ENCODE measurements at places on chromosomes 16 and 17.

DNA sequence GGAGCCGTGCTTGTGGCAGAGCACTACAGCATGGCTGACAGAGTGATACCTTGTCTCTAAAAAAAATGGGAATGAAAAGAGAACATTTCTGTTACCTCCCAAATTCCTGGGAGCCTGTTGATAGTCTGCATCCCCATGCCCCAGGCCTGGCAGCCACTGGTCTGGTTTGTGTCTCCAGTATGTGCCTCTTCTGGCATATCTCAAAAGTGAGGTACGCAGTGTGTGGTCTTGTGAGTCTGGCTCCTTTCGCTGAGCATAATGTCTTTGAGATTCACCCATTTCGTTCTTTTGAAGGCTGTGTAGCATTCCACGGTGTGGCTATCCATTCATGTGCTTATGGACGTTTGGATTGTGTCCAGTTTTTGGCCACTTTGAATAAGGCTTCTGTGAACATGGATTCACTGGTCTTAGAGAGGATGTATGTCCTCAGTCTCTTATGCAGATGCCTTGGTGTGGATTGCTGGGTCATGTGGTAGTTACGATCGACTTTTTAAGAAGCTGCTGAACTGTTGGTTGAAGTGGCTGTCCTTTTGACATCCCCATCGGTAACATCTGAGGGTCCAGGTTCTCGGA is 39.1 kb downstream of the PRMT7 start:
- no peak for DNase-seq

DNA sequence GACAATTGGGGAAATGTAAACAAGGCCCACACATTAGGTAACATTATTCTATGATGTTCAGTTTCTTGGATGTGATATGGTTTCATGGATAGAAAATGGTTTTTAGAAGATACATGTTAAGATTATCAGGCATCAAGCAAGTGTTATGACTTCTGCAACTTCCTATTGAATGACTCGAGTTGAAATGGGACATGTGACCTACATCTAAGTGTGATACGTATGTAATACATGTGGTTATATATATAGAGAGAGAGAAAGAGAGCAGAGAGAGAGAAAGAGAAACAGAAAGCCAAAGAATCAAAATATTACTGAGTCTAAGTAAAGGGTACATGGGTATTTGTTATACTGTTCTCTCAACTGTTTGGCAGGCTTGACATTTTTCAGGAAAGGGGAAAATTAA is 1.7 kb downstream of the TMEM170A start:
- no peak for DNase-seq

DNA sequence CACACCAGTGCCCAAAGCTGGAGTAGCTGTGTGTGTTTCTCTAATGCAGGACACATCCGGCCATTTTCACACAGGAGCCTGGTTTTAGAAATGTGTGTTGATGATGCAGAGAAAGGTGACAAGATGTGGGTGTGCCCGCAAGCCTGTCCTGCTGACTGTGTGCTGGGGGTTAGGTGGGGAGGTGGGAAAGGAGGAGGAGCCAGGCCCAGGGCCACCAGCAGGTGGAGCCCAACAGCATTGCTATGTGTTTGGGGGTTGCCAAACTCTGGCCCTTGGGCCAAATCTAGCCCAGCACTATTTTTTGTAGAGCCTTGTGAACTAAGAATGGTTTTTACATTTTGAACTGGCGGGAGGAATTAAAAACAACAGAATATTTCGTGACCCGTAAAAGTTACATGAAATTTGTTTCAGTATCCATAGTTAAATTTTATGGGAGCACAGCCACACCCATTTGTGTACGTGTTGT is 61.7 kb upstream of the LGALS9 start:
- peak; percentile 59 for DNase-seq

GRCh38 chr17:6366221-6366666 is 68.7 kb downstream of the AIPL1 start:
- no peak for DNase-seq

GRCh38 chr17:21025451-21025850 is 17.4 kb downstream of the USP22 start:
- DNase-seq, result no peak

GRCh38 chr16:1258906-1259759 is 3.3 kb downstream of the TPSD1 start:
- DNase-seq, result peak; percentile 29
